ENCODE measurements at places on chromosomes 1 and 21. TPM values are rescaled to one million over a fixed set of nuclear protein-coding genes. Genes with fewer than 3 reads are reported as not detected.
A peak's percentile ranks its signal among the peaks of the same experiment; 100 is the strongest.

DNA sequence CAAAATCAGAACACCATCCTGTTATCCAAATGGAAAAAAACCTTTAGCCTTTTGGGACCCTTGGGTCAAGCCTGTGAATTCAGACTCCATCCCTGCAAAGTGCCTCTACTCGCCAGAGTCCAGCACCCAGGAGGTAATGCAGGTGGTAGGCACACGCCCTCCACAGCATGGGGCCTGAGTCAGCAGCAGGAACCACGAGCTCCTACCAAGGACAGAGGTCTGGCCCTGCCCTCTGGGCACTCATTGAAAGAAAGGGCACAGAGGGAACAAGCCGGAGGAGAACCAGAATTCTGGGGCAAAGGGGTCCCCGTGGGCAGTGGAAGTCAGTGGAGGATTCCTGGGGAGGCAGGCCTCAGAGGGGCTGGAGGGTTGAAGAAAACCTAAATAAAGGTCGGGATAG, 438.1 kb downstream of the NPHP4 start:
- DNase-seq, result no peak

DNA sequence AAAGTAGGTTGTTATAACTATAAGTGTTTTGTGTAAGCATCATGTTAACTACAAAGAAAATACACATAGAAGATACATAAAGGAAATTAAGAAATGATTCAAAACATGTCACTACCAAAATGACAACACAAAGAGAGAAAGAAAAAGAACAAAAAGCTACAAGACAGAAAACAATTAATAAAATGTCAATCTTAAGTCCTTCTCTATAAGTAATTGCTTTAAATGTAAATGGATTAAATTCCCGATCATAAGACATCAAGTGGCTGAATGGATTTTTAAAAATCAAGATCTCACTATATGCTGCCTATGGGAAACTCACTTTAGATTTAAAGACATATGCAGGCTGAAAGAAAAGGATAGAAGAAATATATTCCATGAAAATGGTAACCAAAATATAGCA, 232.3 kb upstream of the NFIA start:
- DNase-seq, result no peak

DNA sequence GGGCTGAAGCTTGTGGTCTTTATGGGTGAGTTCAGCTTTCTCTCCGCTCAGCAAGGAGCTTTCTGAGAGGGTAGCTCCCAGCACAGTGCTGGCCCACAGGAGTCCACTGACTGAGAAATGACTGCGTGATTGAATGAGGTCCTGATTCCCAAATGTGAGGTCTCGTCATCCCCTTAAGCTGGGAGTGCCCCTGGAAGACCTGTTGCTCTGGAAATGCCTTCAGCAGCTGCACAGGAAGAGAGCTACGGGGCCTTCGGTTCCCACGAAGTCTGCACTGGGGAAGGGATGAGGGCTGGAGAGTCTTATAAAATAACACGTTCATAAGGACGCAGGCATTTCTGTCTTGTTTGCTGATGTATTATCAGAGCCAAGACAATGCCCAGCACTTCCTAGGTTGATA, 14.0 kb downstream of the TNNT2 start:
- DNase-seq, result peak; percentile 7

DNA sequence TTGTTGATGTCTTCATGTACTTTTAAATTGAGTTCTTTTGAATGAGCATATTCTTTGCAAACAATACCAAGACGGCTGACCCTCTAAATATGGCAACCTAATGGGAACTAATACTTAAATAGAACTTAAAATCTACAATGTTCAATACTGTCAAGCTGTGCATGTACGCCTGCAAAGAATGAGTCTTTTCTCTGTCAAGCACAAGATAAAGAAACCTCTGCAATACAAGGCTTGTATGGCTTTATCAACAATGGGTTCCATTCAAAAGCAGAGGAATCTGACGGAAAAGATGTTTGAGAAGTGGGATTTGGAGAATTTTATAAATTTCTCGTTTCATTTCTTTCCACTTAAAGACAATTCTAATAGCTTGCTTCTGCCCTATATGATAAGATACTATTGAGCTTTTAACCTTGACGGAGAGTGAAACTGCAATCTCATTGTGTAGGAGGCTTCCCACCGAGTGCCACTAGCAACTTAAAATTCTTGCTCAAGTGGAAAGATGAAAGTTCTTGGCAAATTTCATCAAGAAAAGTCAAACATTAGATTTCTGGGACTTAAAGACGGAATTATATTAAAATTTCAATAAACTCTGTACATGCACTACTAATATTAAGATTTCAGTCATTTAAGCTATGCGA, 119.8 kb downstream of the RGS21 start:
- no peak for DNase-seq

GRCh38 chr1:95309031-95309471, 75.0 kb downstream of the RWDD3 start:
- DNase-seq, result no peak

DNA sequence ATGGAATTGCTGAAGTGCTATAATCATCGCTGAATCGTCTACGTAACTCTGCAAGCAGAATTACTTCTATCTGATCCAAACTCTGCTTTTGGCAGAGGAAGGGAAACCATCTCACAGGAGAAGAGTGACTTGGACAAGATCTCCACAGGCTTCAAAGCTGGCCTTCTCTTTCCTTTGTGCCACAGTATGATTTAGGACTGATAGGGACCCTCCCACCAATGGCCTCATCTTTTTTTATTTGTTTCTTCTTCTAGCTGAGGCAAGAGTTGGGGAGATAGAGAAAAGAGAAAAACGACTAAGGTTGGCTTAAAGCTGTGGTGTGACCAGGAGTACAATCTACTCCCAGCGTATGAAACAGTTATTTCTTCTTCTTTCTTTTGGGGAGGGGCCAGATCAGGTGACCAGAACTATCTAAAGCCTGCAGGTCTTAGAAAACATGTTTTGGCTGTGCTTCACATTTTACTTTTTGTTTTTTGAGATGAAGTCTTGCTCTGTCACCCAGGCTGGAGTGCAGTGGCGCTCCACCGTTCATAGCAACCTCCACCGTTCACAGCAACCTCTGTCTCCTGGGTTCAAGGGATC, 35.0 kb downstream of the ZNF496 start:
- DNase-seq, result no peak

GRCh38 chr1:63107066-63107465, 215.3 kb upstream of the FOXD3 start:
- no peak for DNase-seq

DNA sequence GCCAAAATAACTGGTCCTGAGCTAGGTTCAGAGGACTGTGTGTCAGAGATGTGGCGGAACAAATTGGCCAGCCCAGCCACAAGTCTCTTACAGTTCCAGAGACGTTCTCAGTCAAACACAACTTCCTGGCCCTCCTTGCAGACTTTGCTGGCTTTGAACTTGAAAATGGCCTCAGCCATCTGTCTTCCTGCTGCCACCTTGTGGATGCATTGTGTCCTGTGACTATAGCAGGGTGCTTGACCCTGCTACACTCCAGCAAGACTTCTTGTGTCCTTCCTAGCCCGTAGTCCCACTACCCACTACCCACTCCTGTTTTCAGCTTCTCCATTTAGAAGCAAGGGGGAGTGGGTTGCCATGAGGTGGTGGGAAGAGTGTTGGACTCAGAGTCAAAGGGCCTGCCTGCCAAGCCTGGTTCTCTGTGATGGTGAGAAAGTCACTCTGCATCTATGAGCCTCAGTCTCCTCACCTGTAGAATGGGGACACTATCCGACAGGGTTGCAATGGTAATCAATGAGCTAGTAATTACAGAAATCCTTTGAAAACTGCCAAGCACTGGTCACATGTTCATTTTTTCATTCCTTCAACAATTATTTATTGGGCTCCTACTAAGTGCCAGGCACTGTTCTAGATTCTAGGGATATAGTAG, 109.9 kb downstream of the IGSF21 start:
- no peak for DNase-seq

GRCh38 chr21:33101300-33101911, 31.5 kb downstream of the OLIG1 start:
- no peak for DNase-seq

GRCh38 chr1:165671526-165671925, 26.8 kb downstream of the ALDH9A1 start:
- no peak for DNase-seq

- peak; percentile 70 for DNase-seq
These were observed 31.2 kb downstream of the DNTTIP2 start for GRCh38 chr1:93847811-93848288.

GRCh38 chr1:70583522-70583921, 172.5 kb downstream of the CTH start:
- DNase-seq, result no peak

The FCN3 gene
- total RNA-seq, result 27.3 TPM

The HLX gene
- total RNA-seq, result 3.5 TPM

The SPRR5 gene
- not detected for total RNA-seq

The SPRR2G gene
- total RNA-seq, result not detected

The ISG15 gene
- 14.5 TPM for total RNA-seq

The DCDC2B gene
- not detected for total RNA-seq

All from left ventricle myocardium inferior (tissue), 1 donor.